ENCODE measurements at places on chromosomes 2 and 18. TPM values are rescaled to one million over a fixed set of nuclear protein-coding genes. Genes with fewer than 3 reads are reported as not detected.

DNA sequence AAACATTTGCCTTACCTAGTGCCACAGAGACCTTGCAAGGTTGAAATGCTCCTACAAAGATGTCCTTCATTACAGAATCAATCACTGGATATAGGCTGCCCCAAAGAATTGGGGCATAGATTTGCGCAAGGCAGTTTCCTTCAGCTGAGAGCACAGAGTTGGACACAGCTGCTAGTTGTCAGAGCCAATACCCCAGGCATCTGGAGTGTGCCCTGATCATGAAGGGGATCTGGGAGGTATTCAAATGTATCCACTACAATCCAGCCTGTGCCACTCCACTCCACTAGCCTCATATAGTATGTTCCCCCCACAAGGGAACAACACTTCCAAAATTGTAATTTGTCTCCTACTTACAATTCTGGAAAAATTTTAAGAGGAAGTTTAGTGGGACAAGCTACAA lies 62.3 kb upstream of the ITPRID2 start:
- DNase-seq: no peak
- no peaks in the 10 kb centered on the region for H3K36me3 ChIP-seq
- H3K4me3 ChIP-seq: no peak overlapping the region
- H3K27ac ChIP-seq: no peak overlapping the region
- no peaks in the 10 kb centered on the region for H3K4me1 ChIP-seq

GRCh38 chr18:69622961-69623360 lies 222.3 kb downstream of the DOK6 start:
- DNase-seq: no peak
- no peaks in the 10 kb centered on the region for H3K27me3 ChIP-seq
- H3K4me1 ChIP-seq: no peaks in the 10 kb centered on the region
- H3K27ac ChIP-seq: no peak overlapping the region

GRCh38 chr2:37827911-37828511 lies 97.1 kb upstream of the RMDN2 start:
- DNase-seq: no peak
- H3K36me3 ChIP-seq: no peaks in the 10 kb centered on the region
- H3K27ac ChIP-seq: no peak overlapping the region
- H3K4me1 ChIP-seq: no peaks in the 10 kb centered on the region

- no peak overlapping the region for H3K27ac ChIP-seq
- H3K36me3 ChIP-seq: no peaks in the 10 kb centered on the region
- no peaks in the 10 kb centered on the region for H3K4me1 ChIP-seq
- no peak overlapping the region for H3K4me3 ChIP-seq
Measured at GRCh38 chr2:40165509-40165844, 286.4 kb downstream of the SLC8A1 start.

The STAT4 gene
- total RNA-seq: 104 TPM

Data from naive thymus-derived CD4-positive, alpha-beta T cell (primary cell).